CD4-positive, alpha-beta T cell treated with Interleukin-4 for 4 hours (primary cell): ENCODE measurements at places on chromosomes 16 and 17.
A peak's percentile ranks its signal among the peaks of the same experiment; 100 is the strongest.

- no peak for DNase-seq
These were observed 337.0 kb downstream of the UTP18 start for GRCh38 chr17:51597345-51597744.

- DNase-seq, result no peak
These were observed 50.0 kb downstream of the MRTFB start for GRCh38 chr16:14121142-14121541.

GRCh38 chr16:53781023-53781605 is 77.2 kb downstream of the FTO start:
- no peak for DNase-seq

GRCh38 chr16:56617212-56618085 is 8.1 kb upstream of the MT1E start:
- DNase-seq, result peak; percentile 27

DNA sequence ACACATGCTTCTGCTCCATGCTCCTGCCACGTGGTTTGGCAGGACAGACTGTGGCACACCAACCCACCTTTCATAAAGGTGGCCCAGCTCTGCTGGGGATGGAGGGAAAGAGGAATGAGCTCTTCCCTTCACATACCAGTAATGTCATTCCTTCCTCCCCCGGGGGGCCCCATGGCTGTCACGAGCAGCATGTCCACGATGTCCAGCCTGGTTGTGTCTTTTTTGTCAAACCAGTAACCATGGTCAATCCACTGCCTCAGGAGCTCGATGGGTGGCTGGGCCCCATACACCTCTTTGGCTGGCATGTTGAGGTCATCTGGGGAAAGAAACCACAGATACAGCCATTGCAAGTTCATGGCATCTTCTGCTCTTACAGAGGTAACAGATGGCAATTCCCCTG is 96.6 kb downstream of the LYRM1 start:
- DNase-seq, result no peak

DNA sequence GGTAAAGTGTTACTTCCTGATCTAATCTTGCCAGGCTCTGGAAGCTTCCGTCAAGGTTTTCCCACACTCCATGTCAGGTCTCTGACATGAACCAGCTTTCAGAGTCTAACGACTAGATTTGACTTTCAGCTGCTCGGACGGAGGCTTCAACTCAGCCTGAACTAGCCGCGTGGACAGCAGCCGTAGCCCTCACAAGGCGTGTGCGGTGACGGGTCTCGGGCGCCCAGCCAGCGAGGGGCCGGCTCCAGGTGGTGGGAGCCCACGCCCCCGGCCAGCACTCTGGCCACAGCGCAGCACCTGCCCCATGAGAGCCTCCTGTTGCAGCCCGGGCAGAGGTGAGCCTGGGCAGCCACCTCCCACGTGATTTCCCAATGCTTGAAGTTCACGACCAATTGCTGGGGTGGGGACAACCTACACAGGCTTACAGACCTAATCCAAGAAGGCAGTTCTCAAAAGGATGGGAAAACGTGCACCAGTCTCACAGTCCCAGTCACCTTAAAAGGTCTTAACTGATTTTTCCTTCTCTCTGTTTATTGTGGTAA is 45.5 kb downstream of the TBC1D16 start:
- DNase-seq, result no peak

DNA sequence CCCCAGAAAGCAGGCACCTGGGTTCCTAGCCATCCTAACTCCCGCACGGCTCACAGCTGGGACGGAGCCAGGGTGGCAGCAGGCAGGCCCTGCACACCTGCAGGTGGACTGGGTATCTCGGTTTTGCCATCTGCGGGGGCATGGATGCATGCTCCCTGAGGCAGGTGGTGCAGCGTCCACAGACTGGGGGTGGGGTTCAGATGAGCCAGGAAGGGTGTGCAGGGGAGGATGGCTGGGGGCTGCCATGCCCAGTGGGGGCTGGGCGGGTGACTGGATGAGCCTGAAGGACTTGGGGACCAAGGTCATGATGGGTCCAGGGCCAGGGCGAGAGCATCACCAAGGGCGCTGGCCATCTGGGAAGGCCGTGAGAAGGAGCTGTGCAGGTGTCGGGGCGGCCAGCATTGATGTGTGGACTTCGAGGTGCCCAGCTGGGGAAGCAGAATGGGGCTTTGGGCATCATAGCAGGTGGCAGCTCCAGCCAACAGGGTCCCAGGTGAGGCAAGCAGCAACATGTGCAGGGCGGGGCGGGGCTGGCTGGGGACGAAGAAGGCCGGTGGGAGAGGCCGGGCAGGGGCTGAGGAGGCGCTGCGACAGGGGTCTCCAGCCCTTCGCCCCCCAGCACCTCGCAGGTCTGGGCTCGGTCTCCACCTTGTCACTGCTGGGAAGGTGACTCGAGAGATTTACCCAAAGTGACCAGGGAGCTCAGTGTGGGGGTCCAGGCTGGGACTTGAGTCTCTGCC is 41.0 kb upstream of the ZNF469 start:
- DNase-seq, result no peak

- DNase-seq, result peak; percentile 21
These were observed 34.0 kb downstream of the PGS1 start for GRCh38 chr17:78412403-78412802.

DNA sequence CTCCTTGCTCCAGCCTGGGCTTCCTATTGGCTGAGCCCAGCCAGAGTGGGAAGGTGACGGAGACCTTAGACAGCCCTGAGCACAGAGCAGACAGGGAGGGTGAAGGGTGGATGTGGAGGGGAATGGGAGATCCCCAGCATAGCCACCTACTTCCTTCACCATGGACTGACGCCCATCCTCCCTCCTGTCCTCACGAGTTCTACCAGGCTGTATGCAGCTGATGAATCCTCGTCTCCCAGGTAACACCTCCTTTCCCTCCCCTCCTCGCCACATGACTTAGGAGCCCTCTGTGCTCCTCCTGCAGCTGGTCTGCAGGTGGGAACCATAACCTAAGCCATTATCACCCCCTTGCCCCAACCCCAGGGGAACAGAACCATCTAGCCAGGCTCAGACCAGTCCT is 9.0 kb upstream of the CRHR1 start:
- no peak for DNase-seq

- no peak for DNase-seq
These were observed 73.1 kb downstream of the CDH13 start for GRCh38 chr16:82699711-82700495.

- no peak for DNase-seq
These were observed 24.7 kb downstream of the KDM8 start for GRCh38 chr16:27228045-27228444.

DNA sequence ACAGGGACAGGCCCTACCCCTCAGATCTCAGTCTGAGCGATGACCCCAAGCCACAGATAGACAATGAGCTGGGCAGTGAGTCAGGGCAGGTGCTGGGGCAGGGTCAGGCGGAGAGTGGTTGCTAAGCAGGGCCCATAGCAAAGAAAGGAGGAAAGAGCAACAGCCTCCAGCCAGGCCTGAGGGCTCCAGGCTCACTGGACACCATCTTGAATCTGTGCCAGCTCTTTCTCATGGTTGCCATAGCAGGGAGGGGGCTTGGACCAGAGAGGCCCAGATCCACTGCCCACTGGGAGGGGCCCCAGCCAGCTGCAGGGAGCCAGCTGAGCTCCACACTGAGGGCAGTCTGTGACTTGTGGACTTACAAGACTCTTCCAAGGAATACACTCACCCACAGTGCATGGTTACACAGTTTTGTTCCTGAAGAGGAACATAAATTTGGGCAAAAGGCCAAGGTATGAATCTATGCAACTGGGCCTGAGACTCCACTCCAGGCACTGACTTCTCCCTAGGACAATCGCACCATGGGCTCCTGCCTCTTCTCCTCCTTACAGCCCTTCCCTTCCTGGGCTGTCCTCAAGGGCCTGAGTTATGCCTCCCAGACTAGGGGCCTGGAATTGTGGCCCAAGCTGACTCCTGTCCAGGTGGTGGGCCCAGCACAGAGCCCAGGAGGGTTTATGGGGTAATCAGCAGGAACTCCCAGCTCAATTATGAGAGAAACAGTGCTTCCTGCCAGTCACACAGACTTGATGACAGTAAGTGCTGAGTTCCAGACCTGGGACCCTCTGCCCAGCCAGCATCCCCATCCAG is 59.9 kb downstream of the BEAN1 start:
- DNase-seq, result no peak

DNA sequence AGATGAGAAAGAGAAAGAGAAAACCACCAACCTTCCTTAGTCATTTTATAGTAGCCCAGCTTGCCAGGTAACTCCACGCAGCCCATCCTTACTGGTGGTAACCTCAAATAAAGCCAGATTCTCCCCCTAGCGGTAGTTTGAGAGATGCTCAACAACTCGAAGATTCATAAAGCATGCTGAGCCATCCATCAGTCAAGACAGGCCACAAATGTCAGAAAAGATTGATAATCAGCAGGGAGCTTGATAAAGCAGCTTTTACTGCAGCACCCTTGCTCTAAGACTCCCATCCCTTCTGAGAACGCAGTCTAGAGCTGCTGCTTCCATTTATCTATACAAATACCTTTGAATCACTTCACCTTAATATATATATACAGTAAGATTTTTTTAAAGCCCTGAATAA is 451.5 kb upstream of the HSBP1 start:
- peak; percentile 12 for DNase-seq

GRCh38 chr17:82281502-82282238 is 8.2 kb upstream of the CSNK1D start:
- no peak for DNase-seq

- no peak for DNase-seq
These were observed 40.1 kb upstream of the CES5A start for GRCh38 chr16:55915096-55915827.

DNA sequence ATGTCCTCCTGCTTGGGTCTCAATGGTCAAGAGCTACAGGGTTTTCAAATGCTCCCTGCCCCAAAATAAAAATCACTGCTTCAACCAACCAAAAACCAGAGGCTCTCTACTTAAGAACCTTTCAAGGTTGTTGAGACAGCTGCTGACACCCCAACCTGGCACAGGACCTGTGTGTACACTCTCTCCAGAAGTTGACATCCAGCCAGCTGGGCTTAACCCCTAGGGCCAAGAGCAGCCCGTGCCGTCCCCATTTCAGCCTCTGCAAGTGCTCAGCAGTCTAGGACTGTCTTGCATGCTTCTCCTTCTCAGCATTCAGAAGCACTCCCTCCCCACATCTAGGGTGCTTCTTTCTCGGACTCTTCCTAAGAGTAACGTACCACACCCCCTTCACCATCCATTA is 59.0 kb upstream of the TRAP1 start:
- DNase-seq, result no peak

GRCh38 chr17:14270508-14270907 is 30.4 kb upstream of the HS3ST3B1 start:
- no peak for DNase-seq

DNA sequence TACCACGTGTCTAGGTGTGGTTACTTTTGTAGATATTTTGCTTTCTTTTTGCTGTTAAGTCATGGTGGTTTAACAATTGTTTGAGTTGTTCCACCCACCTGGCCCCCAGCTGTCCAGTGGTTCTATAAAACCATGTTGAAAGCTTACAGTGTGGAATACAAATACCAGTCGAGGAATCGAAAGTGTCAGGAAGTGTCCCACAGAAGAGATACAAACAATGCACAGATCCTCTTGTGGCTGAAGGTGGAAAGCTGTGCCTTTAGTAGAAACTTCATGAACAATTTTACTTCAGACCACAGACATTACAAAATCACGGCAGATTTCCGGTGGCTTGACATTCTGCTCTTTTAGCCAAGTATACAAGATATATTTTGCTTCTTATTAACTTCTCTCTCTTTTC is 782.4 kb upstream of the SOX9 start:
- no peak for DNase-seq

DNA sequence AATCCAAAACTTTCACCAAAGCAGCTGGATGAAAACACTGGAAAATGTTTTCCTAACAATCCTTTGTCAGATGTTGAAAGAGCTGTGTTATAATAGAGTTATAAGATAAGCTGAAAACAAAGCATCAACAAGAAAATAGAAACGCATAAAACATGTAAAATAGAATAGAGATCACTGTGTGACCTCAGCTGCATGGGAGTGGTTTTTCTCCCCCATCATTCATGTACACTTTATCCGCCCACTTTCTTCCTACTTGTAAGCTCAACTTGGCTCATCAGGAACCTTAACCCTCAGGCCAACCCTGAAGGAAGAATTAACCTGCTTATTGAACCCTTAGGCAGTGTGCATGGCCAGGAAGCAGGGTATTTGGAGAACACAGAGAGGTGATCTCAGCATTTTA is 238.5 kb upstream of the PMFBP1 start:
- DNase-seq, result no peak

DNA sequence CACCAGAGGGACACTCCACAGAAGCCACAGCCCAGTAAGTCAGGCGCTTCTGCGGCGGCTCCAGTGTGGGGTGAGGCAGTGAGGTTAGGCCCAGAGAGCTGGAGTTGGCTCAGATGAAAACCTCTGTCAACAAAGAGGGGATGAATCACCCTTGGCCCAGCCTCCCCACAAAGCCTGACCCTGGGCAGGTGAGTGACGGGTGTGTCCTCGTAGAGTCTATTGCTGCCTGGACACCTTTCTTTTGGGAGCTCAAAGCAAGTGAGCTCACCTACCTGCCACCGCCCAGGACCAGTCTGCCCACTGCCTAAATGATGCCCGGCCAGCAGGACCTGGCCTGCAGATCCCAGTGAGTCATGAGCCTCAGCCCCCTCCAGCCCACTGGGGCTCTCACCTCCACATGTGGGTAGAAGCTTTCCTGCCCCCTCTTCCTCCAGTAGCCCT is 24.9 kb upstream of the DBNDD1 start:
- DNase-seq, result no peak
